ENCODE measurements at places on chromosomes 3 and 15.

GRCh38 chr15:39699516-39700374 is 82.9 kb downstream of the FSIP1 start:
- DNase-seq: no peak

DNA sequence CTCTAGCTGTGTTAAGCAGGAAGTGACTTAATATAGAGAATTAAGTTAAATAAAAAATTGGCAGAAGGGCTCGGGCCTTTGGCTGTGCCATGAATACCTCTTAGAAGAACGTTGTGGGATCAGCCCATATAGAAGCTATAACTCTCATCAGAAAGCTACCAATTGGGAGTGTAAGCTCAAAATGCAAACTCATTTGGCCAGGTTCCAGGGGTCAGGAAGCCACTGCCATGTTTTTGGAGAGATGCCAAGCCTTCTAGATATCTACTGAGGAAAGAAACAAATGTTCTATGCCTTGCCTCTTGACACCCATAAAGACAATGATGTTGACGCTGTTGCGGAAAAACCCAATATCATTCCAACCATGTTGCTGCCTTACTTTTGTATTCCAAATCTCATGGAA is 475.2 kb upstream of the TGFBR2 start:
- DNase-seq: peak; percentile 58

GRCh38 chr3:172522871-172523818 is at the start of gene TNFSF10:
TSS of gene TNFSF10 (minus strand) at chr3:172523430. CDS start at chr3:172523384, 46 bp downstream.
- DNase-seq: peak; percentile 56

DNA sequence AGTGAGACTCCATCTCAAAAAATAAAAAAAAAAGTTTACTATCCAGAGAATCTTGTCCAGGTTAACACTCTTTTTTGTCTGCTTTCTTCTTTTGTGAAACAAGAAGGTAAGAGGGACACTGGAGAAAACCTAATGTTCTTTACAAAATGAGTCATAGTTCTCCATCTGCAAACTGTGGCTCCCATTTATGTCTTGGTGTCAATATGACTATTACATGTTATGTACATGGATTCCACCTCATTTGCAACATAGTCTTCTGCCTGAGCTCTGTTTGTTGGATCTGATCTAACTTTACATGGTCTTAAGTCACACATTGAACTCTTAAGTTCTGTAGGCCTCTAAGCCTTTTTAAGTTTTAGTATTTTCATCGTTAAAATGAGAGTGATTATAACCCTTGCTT is 421.2 kb upstream of the TPRG1 start:
- no peak for DNase-seq

Measured in NCI-H69 (cell line).